Pancreas (tissue), 10 donors: ENCODE measurements at places on chromosomes 7 and 10.

- H3K4me3 ChIP-seq = peak overlapping the region; percentile 61
- DNase-seq = no peak
- no peaks in the 10 kb centered on the region for H3K27me3 ChIP-seq
- no peaks in the 10 kb centered on the region for H3K36me3 ChIP-seq
- peak overlapping the region; percentile 87 for H3K27ac ChIP-seq
Measured at GRCh38 chr10:130109796-130110245, 809 bp downstream of the C10orf143 start.

DNA sequence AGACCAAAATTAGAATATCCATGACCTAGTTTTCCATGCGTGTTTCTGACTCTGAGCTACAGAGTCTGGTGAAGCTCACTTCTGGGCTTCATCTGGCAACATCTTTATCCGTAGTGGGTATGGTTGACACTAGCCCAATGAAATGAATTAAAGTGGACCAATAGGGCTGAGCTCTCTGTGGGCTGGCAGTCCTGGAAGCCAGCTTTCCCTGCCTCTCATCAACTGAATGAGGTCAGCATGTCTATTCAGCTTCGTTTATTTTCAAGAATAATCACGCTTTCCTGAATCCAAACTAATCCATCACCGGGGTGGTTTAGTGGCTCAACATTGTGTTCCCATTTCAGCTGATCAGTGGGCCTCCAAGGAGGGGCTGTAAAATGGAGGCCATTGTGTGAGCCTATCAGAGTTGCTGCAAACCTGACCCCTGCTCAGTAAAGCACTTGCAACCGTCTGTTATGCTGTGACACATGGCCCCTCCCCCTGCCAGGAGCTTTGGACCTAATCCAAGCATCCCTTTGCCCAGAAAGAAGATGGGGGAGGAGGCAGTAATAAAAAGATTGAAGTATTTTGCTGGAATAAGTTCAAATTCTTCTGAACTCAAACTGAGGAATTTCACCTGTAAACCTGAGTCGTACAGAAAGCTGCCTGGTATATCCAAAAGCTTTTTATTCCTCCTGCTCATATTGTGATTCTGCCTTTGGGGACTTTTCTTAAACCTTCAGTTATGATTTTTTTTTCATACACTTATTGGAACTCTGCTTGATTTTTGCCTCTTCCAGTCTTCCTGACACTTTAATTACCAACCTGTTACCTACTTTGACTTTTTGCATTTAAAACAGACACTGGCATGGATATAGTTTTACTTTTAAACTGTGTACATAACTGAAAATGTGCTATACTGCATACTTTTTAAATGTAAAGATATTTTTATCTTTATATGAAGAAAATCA, 35.5 kb downstream of the CAV1 start:
- no peaks in the 10 kb centered on the region for H3K4me1 ChIP-seq
- H3K4me3 ChIP-seq = no peak overlapping the region
- no peaks in the 10 kb centered on the region for H3K36me3 ChIP-seq
- no peaks in the 10 kb centered on the region for H3K27me3 ChIP-seq

GRCh38 chr10:69819716-69820506, 18.2 kb downstream of the COL13A1 start:
- no peak overlapping the region for H3K27ac ChIP-seq
- no peak overlapping the region for H3K4me3 ChIP-seq
- no peaks in the 10 kb centered on the region for H3K36me3 ChIP-seq
- H3K27me3 ChIP-seq = no peaks in the 10 kb centered on the region
- DNase-seq = no peak

DNA sequence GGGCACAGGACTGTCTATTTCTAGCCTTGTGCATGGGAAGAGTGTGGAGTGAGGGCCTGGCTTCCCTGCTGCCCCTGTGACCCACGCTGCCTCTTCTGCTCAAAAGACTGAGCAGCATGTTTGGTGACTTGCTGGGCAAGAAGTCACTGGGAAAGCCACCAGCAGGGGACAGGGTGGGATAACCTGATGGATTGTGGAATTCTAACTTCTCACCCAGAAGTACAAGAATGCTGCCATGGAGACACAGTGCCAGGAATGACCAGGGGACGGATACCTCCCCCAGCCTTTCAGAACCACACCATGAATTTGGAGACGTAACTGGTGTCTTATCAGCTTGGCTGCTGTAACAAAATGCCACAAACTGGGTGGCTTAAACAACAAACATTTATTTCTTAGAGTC, 28.4 kb downstream of the GALNTL5 start:
- DNase-seq = no peak
- H3K4me3 ChIP-seq = no peak overlapping the region
- no peaks in the 10 kb centered on the region for H3K4me1 ChIP-seq
- H3K27ac ChIP-seq = no peak overlapping the region
- no peaks in the 10 kb centered on the region for H3K27me3 ChIP-seq

- no peaks in the 10 kb centered on the region for H3K36me3 ChIP-seq
- no peaks in the 10 kb centered on the region for H3K27me3 ChIP-seq
- H3K27ac ChIP-seq = peak overlapping the region; percentile 58
- DNase-seq = no peak
- H3K4me1 ChIP-seq = peaks cover 8% of the 10 kb centered on the region
Measured at GRCh38 chr7:47622946-47623640, 41.2 kb upstream of the TNS3 start.

GRCh38 chr7:30992414-30992813, 28.7 kb downstream of the GHRHR start:
- no peaks in the 10 kb centered on the region for H3K27me3 ChIP-seq
- H3K36me3 ChIP-seq = no peaks in the 10 kb centered on the region
- H3K27ac ChIP-seq = no peak overlapping the region
- DNase-seq = no peak

DNA sequence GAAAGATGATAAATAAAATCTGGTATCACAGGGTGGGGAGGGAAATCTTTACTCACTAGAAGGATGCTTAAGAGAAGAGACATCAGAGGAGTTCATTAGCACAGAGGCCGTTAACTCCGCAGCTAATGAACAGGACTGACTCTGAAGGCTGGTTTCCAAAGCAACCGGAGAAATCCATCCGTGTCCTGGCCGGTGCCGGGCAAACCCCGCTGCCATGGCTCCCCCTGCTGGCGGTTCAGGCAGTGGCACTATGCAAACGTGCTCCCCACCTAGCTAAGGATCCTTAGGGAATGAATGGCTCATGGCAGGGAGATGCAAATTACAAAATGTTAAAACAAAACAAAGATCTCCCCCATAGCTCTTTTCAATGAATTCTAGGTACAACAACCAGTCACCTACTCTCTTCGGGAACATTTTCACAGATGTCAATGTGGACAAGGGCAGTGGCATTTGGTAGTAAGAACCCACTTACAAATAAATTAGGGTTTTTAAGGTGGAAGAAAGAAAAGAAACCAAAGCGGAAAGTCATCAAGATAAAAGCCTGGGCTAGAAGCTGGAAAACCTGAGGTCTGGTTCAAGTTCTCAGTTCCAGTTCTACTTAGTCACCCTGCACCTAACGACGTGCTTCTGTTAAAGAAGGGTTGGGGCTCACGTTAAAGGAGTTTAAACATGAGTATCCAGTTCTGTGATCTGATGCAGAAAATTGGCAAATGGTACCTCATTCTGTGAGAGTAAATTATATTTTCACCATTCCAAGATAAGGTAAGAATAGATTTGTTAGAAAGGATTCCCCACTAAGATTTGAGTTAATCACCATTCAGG, 138.2 kb downstream of the SVIL start:
- no peaks in the 10 kb centered on the region for H3K36me3 ChIP-seq
- no peaks in the 10 kb centered on the region for H3K4me1 ChIP-seq
- no peaks in the 10 kb centered on the region for H3K27me3 ChIP-seq
- peak; percentile 77 for DNase-seq
- no peak overlapping the region for H3K27ac ChIP-seq
- no peak overlapping the region for H3K4me3 ChIP-seq

DNA sequence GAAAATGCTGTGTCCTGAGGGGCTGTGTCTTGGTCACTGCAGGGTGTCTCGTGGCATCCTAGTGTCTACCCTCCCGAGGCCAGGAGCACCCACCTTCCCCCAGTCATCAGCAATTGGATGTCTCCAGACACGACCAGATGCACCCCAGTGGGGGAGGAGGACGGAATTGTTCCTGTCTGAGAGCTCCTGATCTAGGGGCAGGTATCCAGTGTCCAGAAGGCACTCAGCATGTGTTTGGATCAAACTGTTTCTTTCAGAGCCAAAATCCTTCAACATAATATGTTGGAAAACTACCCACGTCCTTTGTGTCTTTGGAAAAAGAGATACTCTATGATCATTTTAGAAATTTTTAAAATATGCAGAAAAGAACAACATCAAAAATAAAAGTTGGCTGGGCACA, 16.9 kb downstream of the PRKRIP1 start:
- peaks cover 18% of the 10 kb centered on the region for H3K36me3 ChIP-seq
- no peak overlapping the region for H3K4me3 ChIP-seq
- H3K27me3 ChIP-seq = no peaks in the 10 kb centered on the region
- no peak for DNase-seq
- no peaks in the 10 kb centered on the region for H3K4me1 ChIP-seq

- no peak overlapping the region for H3K4me3 ChIP-seq
- no peaks in the 10 kb centered on the region for H3K36me3 ChIP-seq
- H3K27me3 ChIP-seq = no peaks in the 10 kb centered on the region
- H3K27ac ChIP-seq = no peak overlapping the region
- no peak for DNase-seq
Measured at GRCh38 chr10:93067443-93068365, 6.0 kb upstream of the CYP26A1 start.

- no peaks in the 10 kb centered on the region for H3K27me3 ChIP-seq
- H3K4me1 ChIP-seq = no peaks in the 10 kb centered on the region
- DNase-seq = no peak
- H3K36me3 ChIP-seq = no peaks in the 10 kb centered on the region
- H3K27ac ChIP-seq = no peak overlapping the region
Measured at GRCh38 chr7:1512781-1513656, 8.8 kb upstream of the INTS1 start.

DNA sequence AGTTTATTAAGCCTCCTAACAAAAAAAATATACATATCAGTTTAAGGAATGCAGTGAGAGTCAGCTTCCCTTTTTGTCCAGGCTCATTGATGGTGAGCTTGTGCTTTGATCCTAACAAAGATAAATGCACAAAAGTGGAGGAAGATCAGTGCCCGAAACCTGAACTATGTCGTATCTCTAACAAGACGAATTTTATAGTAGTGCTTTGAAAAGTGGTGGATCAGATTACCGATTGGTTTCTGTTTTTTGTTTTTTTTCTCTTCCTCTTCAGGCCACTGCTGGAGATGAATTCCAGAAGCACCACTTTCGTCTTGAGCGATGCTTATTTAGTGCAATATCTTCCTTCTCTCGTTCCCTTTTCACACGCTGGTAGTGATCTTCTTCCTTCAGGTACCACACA, 72.8 kb downstream of the RHOBTB1 start:
- H3K4me1 ChIP-seq = no peaks in the 10 kb centered on the region
- no peak overlapping the region for H3K4me3 ChIP-seq
- no peaks in the 10 kb centered on the region for H3K27me3 ChIP-seq
- H3K36me3 ChIP-seq = no peaks in the 10 kb centered on the region
- H3K27ac ChIP-seq = no peak overlapping the region
- no peak for DNase-seq

DNA sequence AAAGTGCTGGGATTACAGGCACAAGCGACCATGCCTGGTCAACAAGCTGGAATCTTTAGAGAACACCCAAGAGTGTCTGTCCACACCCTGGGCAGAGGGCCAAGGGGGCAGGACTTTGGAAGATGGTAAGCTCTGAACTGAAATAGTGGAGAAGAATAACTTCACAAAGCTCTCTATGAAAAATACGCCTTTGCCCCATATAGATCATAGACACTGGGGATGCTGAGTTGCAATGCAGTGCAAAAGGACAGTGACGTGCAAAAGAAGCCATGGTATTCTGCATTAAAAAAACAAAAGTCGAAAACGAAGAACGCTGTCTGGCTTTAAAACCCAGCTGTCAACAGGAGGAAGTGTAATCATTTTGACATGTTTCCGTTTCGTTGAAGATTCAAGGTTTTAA, 353.6 kb downstream of the CALN1 start:
- no peak overlapping the region for H3K27ac ChIP-seq
- H3K4me3 ChIP-seq = no peak overlapping the region
- DNase-seq = peak; percentile 18
- no peaks in the 10 kb centered on the region for H3K27me3 ChIP-seq
- H3K4me1 ChIP-seq = no peaks in the 10 kb centered on the region
- no peaks in the 10 kb centered on the region for H3K36me3 ChIP-seq

DNA sequence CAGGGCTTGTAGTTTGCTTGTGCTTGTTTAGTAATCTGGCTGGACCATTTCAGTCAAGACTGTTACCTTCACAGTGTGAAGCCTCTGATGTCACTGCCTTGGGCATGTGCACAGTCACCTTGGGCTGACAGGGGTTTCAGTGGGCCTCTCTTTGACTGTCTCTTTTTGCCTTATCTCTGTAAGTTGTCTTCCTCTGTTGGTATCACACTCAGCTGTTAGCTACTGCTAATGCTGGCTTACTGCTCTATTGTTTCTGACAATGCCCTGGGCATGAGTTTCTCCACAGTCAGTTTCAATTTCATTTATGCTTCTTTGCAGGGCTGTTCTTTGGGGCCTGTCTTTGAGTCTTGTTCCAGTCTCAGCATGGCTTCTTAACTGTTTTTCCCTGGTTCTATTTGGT, 201.9 kb upstream of the SHH start:
- no peak overlapping the region for H3K4me3 ChIP-seq
- H3K4me1 ChIP-seq = no peaks in the 10 kb centered on the region
- H3K27me3 ChIP-seq = no peaks in the 10 kb centered on the region
- no peak for DNase-seq
- no peak overlapping the region for H3K27ac ChIP-seq

DNA sequence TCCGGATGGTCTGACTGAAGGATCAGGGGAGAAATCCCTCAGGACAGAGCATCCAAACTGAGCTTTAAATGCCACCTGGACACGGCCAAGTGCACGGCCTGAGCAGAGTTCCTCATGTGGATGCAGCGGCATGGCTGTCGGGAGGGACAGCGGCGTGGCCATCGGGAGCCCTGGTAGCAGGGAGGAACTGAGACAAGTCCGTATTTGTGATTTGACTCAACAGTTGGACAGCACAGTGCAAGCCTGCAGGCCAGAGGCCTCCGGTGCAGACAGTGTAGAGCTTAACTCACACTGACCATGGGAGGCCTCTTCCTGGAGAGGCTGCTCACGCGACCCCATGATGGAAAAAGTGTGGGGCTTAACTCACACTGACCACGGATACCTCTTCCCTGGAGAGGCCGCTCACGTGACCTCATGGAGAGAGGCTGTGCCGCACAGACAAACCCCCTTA, 207.4 kb downstream of the DIP2C start:
- no peak overlapping the region for H3K4me3 ChIP-seq
- peaks cover 5% of the 10 kb centered on the region for H3K4me1 ChIP-seq
- H3K27ac ChIP-seq = no peak overlapping the region
- DNase-seq = no peak

DNA sequence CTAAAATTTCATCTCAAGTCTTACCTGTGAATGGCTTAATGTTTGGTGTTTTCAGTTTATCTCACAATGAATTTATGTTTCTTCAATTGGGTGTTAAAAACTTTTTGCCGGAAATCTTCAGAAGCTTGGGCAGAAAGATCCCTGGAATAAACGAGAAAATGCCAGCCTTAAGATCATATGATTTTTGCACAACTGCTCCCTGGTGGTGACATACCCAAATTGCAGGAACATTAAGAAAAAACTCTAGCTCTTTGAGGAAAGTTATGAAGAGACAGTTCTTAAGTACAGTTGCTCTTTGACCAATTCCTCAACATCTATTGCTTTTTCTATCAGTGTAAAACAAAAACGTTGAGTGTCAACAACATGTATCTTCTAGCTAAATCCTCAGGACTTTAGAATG, 48.2 kb upstream of the CREB5 start:
- no peaks in the 10 kb centered on the region for H3K27me3 ChIP-seq
- no peak overlapping the region for H3K4me3 ChIP-seq
- DNase-seq = no peak
- no peaks in the 10 kb centered on the region for H3K4me1 ChIP-seq
